ENCODE measurements at places on chromosomes 3 and 15. TPM values are rescaled to one million over a fixed set of nuclear protein-coding genes. Genes with fewer than 3 reads are reported as not detected.

DNA sequence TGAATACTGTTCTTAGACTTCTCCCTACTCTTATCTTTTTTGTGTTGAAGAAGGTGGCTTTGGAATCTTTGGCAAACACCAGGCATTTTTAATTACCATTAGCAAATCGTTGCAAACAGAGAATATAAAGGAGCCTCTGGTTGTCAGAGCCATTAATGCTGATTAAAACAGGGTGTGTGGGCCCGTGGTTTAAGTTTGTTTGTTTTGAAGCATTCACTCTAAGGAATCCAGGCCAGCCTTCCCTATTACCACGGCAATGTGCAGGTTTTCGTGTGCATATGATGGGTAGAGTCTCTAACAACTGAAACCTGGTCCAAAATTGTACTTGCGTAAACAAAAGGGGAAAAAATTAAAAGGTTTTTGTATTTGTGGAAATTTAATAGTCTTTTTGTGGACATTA is 141.2 kb upstream of the GMNC start:
- no peak for DNase-seq

Gene PROK2
- not detected for total RNA-seq

Gene CHMP2B
- 45.3 TPM for total RNA-seq

- DNase-seq = no peak
Observed at GRCh38 chr3:35777563-35778554, 138.5 kb downstream of the ARPP21 start.

GRCh38 chr3:126580746-126581145 is 22.0 kb upstream of the C3orf22 start:
- DNase-seq = no peak

DNA sequence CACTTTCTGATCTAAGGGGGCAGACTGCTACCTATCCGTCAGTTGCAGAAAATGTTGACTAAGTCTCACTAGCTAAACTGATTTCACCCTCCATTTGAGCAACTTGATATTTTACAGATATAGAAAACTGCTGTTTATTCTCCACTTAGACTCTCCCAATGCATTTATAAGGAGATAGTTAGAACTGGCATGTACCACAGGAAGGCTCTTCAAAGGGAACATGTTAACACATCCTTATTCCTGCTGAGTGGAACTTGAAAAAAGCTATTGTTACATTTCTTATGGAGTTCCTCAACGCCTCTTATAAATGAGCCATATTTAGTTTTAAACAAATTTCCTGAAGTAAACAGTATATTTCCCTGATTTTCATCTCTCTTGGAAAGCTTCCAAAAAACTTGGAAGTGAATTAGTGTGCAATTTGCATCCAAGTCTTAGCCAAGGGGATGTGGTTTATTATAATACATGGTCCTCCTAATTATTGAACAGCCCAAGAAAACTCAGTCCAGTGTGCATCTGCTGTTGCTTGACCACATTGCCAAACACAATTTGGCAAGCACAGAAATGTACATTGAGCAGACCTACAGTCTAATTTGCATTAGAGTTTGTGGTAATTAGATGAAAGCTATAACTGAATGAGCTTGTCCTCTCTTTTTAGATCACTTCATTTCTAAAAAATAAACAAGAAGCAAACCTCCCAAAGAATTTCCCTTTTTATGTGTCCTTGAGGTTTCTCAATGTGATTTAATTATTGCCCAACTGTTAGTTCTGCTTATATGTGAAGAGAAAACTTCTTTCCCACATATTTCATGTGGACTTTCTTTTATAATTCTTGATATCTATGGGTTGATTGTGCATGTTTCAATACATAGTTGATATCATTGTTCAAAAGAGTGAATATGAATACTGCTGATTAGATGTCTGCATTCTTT is 72.6 kb upstream of the DPH6 start:
- no peak for DNase-seq

- DNase-seq = no peak
Observed at GRCh38 chr3:71436337-71436736, 147.2 kb downstream of the FOXP1 start.

Gene SI
- total RNA-seq = 0.03 TPM

Gene C3orf20
- 0.10 TPM for total RNA-seq

DNA sequence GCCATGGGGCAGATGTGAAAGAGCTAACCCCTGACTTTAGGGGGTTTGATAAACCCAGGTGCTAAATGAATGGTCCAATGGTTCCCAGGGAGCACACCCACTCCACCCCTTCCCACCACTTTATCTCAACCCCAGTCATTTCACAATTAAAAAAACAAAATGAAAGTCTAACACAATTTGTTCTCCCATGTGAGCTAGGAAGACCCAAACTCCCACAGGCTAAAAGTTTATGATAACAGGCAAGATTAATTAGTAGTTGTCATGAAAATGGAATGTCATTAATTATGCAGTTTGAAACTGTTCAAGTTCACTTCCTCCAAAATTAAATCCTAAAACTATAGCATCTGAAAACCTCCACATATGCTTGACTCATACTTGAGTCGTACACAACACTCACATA is 63.3 kb upstream of the TPM1 start:
- no peak for DNase-seq

Gene EPHB1
- 0.58 TPM for total RNA-seq
